ENCODE measurements at places on chromosomes 13 and 19.
A peak's percentile ranks its signal among the peaks of the same experiment; 100 is the strongest.

GRCh38 chr19:32544917-32545316 is 36.1 kb upstream of the PDCD5 start:
- no peak for DNase-seq

- DNase-seq: no peak
Measured at GRCh38 chr19:5070331-5070730, 101.4 kb downstream of the KDM4B start.

DNA sequence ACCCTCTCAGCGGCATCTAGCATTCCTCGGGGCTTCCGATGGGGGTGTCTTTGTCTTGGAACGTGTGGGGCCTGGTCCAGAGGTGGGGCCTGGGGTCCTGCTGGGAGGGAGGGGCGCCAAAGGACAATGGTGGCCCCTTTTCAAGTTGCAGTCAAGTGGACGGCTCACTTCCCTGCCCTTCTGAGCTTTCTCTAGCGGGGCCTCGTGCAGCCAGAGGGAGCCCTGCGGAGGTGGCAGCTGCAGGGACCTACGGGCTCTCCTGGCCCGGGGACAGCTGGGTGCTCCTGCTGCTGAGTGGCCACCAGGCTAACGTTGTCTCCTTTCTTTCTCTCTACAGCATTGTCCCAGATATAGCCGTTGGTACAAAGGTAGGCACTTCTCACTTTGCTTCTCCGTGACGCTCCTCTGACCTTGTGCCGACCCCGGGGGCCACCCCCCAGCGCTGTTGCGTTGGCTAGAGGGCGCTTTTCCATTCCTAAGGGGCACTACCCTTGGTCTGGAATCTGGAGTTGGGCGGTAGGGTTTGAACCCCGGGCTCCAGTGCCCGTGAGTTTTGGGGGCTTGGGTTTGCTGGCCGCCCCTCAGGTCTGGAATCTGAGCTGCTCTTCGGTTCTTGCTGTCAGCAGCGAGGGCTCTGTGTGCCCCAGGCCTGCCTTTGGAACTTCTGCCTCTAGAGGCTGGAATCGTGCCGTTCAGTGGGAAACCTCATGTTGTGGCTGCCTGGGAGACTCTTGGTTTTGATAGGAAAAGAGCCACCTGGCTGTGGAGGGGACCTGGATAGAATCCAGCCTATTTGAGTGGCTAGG is 2.0 kb downstream of the PTBP1 start:
- peak; percentile 29 for DNase-seq

DNA sequence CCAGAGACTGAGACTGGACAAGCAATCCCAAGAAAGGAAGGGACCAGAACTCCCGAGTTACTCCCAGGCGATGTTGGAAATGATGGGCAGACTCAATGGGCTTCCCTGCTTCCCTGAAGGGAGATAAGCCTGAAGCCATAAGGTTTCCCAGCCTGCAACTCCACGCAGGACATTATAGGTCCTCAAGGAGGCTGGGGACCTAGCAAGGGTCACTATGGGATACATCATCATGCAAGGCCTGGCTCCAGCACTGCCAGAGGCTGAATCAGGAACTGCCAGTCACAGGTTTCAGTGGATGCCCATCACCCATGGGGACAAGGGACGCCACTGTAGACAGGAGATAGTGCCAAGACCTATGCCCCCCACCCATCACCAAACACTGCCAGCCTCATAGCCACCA is 338.7 kb downstream of the IRS2 start:
- no peak for DNase-seq

- no peak for DNase-seq
Measured at GRCh38 chr13:72430923-72431322, 296.5 kb downstream of the MZT1 start.

DNA sequence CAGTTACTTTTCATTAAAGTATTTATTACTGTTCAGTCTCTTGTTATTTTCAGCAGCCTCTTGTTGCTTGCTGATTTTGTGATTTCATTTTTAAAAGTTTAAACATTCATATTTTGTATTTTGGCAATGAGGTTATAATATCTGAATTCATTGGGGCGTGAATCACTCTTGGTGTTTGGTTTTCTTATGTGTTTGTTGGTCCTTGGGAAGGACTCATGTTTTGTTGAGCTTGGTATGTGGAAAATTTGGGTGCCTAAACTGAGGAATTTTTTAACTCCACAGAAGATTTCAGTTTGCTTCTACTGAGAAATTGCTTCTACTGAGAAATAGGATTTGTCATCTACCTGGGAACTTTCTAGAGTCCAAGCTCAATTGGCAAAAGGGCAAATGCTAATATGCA is 38.2 kb downstream of the PDS5B start:
- no peak for DNase-seq

DNA sequence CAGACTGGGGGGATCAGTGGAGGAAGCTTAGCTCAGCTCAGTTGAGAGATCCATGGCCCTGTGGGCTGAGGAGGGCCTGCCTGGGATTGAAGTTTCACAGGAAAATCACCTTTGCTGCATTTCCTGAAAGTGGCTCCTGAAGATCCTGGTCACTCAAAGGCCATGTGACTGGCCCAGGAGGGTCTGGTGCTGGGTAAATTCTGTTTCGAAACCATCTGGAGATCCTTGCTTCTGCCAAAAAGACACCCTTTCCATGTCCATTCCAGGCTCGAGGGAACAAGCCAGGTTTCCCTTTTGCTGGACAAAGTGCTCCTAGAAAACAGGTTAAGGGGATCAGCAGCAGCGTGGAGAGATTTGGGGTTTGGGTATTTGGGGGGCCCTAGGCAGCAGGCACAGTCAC is 293.3 kb downstream of the ZNF536 start:
- no peak for DNase-seq

GRCh38 chr13:105327581-105328126 is 1207.8 kb downstream of the EFNB2 start:
- no peak for DNase-seq

Data from CD4-positive, alpha-beta T cell treated with Interleukin-6 for 4 hours (primary cell).